ENCODE measurements at places on chromosomes 3 and 15.

DNA sequence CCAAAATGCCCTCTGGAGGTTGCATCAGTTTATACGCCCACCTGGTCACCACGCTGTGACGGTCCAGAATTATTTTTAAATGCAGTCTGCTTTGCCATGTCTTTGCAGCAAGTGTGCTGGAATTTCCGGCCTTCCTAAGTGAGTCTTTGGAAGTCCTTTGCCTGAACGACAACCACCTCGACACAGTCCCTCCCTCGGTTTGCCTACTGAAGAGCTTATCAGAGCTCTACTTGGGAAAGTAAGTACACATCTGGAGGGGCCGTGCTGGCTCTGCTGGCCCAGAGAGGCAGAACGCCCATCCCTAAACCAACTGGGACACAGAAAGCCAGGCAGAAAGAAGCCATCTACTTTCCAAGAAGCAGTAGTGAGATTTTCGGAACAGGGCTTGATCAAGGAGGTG lies 101.8 kb downstream of the LRRK1 start:
- no peak for DNase-seq

GRCh38 chr3:35502699-35503098 lies 136.6 kb upstream of the ARPP21 start:
- DNase-seq: no peak

DNA sequence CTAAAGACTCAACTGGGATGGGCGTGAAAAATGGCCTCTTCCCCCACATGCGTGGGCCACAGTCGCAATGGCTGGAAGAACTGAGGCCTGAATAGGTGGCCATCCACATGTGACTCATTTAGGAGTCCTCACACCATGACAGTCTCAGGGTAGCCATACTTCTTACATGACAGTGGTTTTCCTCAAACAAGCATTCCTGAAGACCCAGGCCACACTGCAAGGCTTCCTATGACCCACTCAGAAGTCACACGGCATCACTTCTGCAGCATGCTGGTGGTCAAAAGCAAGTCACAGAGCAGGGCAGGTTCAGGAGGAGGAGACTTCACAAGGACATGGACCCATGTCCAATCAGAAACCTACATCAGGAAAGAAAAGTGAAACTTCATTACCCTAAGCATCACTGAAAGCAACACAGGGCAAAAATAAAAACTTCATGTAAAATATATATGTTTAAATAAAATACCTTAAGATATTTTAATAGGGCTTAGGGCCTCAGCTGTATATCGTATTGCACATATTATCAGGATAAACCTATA lies 257.1 kb downstream of the OPA1 start:
- DNase-seq: no peak

- no peak for DNase-seq
Measured at GRCh38 chr3:69201658-69202057, 79.3 kb upstream of the LMOD3 start.

GRCh38 chr3:112086875-112087524 lies 811 bp downstream of the C3orf52 start:
- peak; percentile 34 for DNase-seq

GRCh38 chr3:52240059-52240885 lies 1.3 kb upstream of the TWF2 start:
- DNase-seq: peak; percentile 88

DNA sequence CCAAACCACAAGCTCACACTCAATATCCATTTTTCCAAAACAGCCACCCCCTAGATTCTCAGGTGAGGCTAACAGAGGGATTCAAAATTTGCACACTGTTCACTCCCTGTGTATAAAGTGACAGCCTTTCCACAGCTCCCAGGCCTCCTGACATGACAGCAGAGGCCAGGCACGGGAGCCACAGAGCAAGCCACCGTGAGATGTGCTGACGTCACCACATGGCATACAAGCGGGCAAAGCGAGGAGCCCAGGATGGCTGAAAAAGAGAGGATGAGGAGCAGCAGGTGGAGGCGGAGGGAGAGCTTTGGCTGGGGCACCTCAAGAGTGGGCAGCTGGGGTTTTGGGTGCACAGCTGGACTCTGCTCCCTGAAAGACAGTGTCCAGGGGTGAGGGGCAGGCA lies 27.1 kb downstream of the EHD4 start:
- no peak for DNase-seq

DNA sequence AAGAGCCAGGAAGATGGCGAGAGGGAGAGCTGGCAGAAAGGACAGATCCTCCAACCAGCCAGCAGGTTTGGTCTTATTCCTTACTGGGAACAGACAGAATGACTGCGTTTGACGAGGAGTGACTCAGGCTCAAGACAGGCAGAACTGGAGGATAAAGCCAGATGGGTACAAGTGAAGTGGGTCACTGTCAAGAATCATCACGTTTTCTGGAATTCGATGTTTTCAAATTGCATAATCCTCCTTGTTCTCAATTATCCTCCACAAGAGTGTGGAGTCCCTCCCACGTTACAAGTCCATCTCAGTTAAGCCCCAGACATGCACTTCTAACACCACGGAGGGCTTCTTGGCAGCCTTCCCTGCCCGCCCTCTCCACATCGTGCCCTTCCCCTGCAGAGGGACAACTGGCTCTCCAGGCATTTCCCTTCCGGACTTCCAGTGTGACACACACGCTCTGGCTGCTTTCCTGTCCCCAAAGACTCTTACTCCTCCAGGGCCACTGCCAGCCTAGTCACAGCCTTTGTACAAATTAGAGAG lies 183.1 kb downstream of the CHST2 start:
- peak; percentile 85 for DNase-seq

- peak; percentile 77 for DNase-seq
Measured at GRCh38 chr3:184227481-184227935, 1.9 kb upstream of the VWA5B2 start.

DNA sequence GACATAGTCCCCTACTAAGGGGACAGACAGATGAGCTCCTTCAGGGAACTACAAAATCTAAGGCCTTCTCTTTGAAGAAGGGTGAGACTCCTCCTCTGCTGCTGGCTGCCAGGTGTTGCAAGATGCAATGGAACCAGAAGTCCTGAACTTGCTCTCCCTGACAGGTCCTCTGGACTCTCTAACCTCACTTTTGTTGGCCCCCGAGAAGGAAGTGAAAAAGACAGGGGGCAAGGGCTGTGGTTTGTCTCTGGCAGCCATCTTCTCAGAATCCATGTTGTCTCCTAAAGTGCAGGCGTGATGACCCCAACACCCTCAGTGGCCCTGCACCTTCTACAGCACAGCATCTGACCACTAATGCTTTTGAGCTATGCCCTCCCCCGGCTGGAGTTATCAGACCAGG lies 292.5 kb downstream of the CHST2 start:
- no peak for DNase-seq

GRCh38 chr15:58537033-58537432 lies 105.2 kb downstream of the LIPC start:
- DNase-seq: no peak

DNA sequence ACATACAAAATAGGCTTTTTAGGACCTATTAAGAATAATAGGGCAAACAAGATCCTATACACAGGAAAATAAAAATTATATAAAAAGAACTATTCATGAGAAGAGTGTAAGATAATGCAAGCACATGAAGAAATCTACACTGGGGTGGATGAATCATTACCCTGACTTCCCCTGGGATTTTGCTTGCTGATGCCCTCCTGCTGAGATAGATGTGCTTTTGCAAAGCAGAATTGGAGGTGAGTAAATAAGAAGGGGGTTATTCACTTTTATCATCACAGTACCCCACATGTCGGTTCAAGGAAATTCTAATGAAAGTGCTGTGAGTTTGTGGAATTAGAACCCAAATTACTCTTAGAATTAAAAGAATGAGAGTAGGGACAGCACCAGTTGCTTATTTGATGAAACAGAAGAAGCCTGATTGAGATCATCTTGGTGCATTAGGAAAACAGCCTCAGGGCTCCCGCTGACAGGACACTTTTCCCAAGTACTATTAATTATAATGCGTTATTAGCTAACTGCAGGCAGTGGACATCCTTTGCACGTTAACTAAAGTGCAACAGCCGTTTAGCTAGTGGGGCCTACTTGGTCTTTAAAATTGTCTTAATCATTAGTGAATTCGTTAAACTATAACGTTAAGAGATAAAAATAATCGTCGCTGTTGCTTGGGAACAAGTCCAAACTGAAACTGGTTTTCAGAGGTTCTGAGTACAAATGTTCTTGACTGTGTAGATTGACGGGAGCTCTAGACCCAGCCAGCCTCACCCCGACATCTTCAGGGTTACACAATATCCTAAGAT lies 48.4 kb downstream of the SLC2A2 start:
- DNase-seq: no peak

DNA sequence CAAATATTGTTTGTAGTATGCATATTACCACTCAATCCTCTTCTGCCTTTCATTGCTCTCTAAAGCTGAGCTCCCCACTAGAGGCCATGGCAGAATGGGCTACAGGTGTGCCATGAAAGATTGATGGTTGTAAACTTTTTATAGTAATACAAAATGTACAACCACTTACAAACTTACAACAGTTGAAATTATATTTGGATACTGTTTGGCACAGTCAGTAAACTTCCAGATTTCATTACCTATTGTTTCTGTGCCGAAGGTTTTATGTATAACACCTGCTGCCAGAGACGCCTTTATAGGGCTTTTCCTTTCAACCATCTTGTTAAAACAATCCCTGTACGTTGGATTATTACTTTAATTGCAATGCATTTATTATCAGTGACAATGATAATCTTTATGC lies 7.0 kb downstream of the ROPN1 start:
- no peak for DNase-seq

DNA sequence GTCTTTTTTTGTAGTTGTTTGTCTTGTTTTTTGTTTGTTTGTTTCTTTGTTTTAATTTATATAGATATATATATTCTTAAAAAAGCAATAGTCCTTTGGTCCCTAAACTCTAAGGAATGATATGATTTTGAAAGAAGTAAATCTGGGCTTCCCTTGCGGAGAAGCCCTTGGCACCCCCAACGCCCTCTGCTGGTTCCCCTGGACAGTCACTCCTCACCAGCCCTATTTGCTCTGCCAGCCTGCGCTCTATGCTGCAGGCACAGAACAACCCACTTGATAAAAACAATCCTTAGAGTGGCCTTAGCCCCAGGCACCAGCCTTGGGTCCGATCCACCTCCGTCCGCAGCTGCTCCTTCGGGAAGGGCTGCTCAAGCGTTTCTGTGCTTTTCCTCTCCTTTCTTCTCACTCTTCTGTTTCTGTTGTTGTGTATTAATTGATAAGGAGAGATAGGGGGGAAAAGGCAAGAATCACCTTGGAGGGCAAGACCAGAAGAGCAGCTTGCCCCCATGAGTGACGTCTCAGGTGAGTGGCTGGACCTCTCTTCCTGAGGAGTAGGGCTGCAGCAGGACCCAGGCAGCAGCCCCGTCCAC lies 13.7 kb upstream of the PARP6 start:
- DNase-seq: peak; percentile 72

GRCh38 chr3:19103510-19103909 lies 44.8 kb upstream of the KCNH8 start:
- DNase-seq: no peak
